8988T (cell line): ENCODE measurements at places on chromosomes 5 and 9.

- no peak for DNase-seq
Observed at GRCh38 chr5:139979943-139980342, 63.2 kb downstream of the NRG2 start.

DNA sequence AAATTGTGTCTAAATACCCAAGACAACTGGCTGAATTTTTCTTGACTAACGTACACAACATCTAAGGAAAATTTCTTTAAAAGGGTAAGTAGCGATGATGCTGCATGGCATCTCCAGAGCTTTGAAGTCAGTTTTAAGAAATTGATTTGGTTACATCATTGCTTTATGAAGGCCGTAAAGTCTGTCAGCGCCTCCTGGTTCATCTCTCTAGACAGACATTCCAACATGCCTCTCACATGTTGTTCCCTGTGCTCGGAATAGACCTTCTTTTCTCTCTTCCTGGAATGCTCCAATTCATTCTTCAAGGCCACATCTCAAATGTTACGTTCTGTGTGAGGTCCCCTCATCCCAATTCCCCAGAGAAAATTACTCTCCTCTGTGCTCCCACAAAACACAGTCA, 108.7 kb upstream of the SSBP2 start:
- DNase-seq: no peak

DNA sequence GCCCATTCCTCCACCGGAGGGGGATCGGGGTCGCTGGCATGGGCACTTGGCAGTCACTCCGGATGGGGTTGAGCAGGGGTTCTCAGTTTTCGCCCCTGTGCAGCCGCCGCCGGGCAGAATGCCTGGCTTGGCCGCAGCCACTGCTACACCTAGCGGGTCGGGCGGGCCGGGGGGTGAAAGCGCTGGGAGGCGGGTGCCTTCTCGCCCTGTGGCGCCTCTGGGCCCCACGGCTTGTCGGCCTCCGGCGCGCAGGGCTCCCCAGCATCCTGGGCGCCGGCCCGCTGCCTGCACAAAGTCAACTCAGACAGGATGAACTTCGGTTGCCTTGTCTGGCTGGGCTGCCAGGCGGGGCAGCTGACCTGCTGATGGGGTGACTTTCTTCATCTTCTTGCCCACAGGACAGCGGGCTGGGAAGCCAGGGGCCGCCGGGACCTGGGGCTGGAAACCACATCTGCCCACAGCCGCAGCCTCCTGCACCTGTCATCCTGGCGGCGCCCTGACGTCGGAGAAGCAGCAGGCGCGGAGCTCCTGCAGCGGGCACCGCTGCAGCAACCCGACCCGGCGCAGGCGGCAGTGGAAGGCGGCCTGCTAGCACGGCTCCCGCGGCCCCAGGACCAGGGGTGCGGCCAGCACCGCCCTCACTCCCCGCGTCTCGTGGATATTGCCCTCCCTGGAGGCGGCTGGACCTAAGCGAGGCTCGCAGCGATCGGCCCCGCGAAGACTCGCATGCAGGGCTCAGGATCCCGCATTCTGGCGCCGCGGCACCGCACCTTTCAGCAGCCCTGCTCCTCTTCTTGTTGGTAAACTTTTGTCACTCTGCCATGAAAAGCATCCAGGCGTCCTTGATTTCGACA, 1.3 kb upstream of the ANKRD18A start:
- no peak for DNase-seq

DNA sequence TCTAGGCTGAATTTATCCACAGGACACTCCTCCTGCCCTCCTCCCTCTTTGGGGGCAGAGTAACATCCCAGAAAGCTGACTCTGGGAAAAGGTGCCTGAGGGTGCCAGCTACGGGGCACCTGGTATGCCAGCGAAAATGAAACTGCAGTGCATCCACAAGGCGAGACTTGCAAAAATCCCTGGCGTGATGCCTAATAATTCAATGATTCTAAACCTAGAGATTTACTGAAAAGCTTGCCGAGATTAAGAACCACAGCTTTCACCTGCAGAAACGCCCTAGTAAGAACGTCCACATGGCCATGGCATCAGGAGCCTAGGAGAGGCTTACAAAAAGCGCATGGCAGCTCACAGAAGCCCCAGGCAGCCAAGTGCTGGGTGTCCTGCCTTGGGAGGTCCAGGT, 20.9 kb downstream of the CCNJL start:
- no peak for DNase-seq

GRCh38 chr9:132426639-132427414, 16.8 kb downstream of the CFAP77 start:
- DNase-seq: no peak

DNA sequence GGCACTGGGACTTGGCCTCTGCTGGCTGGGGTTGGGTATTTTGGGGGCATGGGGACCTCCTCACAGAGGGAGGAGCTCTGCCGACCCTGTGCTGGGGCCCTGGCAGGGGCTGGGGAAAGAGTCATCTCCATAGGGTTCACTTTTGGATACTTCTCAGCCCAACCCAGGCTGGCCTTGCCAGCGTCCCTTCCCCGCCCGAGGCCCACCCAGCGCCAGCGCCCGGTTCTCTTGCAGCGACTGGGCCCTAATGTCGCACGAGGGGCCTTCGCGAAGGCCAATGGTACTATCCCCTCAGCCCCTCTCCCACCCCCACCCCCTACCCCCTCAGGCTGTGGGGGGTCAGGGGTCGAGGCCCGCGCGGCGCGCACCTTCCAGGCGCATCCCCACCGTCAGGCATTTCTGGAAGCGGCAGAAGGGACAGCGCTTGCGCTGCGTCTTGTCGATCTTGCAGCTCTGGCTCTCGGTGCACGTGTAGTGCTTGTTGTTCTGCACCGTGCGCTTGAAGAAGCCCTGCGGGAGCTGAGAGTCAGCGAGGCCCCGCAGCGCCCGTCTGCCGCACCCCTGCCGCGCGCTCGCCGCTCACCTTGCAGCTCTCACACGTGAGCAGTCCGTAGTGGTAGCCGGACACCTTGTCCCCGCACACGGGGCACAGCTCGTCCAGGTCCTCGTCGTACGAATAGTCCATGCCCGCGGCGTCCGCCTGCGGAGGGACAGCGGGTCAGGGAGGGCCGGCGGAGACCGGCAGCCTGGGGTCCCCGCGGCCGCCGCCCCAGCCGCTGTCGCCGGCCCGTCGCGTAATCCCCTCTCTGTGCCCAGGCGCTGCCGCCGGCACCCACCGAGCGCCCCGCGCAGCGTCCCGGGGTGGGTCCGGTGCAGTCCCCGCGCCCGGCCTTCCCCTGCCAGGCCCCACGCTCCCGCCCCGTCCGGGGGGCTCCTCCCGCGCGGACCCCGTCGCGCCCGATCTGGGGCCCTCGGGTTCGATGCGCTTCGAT, 4.2 kb downstream of the NR5A1 start:
- no peak for DNase-seq

DNA sequence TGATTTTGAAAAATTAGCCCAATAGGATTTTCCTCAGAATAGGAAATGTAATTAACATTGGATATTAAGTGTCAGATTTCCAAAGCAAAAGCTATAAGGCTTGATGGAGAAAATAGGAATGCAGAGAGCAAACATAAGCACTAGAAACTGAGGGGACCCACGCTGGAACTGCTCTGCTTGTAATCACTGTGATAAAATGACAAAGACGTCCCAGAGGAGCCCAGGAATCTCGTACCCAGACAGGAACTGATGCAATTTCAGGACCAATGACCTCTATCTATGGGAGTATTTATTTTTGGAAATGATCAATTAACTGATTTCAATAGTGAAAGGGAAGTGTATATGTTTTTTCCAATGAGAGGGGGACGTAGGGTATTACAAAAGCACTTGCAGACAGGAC, 714.5 kb upstream of the WWC1 start:
- DNase-seq: no peak

DNA sequence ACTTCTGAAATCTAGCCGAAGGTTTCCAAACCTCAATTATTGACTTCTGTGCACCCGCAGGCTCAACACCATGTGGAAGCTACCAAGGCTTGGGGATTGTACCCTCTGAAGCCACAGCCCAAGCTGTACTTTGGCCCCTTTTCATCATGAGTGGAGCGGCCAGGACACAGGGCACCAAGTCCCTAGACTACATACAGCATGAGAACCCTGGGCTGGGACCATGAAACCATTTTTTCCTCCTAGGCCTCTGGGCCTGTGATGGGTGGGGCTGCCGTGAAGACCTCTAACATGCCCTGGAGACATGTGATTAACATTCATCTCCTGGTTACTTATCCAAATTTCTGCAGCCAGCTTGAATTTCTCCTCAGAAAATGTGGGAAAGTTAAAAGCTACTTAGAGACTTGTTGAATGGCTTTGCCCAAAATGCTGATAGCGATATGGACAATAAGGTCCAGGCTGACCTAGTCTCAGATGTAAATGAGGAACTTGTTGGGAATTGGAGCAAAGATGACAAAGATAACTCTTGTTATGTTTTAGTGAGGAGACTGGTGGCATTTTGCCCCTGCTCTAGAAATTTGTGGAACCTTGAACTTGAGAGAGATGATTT, 34.1 kb upstream of the CPLANE1 start:
- no peak for DNase-seq

GRCh38 chr9:130936285-130937117, 2.5 kb downstream of the FIBCD1 start:
- DNase-seq: no peak
